ENCODE measurements at places on chromosomes 4 and X. TPM values are rescaled to one million over a fixed set of nuclear protein-coding genes. Genes with fewer than 3 reads are reported as not detected.

GRCh38 chr4:91058345-91058744 lies 931.2 kb downstream of the CCSER1 start:
- no peak for DNase-seq

GRCh38 chr4:166498546-166498945 lies 625.5 kb downstream of the TLL1 start:
- no peak for DNase-seq

- DNase-seq: no peak
Observed at GRCh38 chr4:149754526-149754925, 61.1 kb downstream of the IQCM start.

DMP1 gene
- not detected for total RNA-seq

TMEM156 gene
- total RNA-seq: not detected

RNF128 gene
- total RNA-seq: 0.32 TPM

DNA sequence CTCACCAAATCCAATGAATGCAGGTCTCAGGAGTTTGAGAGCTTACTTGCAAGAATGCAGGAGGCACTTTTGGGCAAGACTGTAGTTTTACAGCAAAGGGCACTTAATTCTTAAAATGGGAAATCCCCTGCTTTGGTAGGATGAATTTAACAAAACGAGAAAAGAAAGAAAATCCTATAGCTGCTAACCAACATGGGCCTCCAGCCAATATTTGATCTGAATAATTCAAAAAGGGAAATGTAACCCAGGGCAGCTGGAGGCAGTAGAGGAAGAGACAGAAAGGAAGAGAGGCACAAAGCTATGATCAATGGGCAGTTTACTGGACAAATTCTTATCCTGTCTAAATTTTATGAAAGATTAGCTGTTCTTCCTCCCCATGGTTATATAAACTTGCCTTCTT lies 142.3 kb downstream of the SH3KBP1 start:
- no peak for DNase-seq

DNA sequence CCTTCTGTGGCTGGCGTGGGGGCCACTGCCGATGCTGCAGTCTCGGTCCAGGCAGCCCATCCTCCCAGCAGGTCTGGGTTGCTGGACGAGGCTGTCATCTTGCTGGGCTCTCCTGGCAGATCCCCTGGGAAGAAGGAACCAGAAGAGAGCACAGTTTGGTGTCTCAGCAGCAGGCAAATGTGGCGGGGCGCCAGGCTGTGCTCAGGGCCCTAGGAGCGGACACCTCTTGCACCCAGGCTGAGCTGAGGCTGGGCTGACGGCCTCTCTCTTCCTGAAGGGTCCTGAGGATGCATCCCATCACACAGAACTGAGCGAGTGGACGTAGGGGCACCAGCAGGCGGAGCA lies 39.2 kb upstream of the CPLX1 start:
- no peak for DNase-seq

GRCh38 chrX:115449742-115450141 lies 111.2 kb upstream of the PLS3 start:
- DNase-seq: no peak

DNA sequence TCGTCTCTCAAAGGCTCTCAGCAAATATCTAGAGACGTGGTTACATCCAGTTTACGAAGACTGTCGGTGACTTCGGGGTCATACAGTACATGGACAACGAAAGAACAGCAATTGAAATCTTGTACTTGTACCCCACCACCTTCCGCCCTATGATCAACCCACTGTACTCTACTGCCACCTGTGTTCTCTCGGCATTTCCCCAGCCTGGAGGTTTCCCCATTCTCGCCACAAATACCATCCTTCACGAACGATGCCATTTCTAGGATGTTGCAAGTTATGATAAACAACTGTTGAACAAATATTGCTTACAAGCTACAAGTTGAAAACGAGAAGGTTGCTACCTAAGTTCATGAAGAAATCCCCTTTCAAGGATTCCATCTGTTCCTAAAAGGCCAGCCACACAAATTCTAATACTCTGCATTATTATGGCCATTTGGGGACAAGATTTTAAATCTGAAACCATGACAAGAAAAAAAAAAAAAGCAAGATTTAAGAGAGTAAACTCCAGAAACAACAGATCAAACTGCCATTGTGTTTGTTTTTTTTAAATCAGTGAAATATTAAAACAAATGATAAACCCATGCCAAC lies 1.6 kb downstream of the APBB2 start:
- no peak for DNase-seq

NPY5R gene
- not detected for total RNA-seq

GRCh38 chr4:116346750-116347149 lies 738.6 kb downstream of the TRAM1L1 start:
- DNase-seq: no peak

VCX3B gene
- total RNA-seq: not detected

All from cardiac septum (tissue), 1 donor.